ENCODE measurements at places on chromosomes 1 and 21.

- DNase-seq, result no peak
Observed at GRCh38 chr1:236228411-236228810, 53.3 kb downstream of the ERO1B start.

DNA sequence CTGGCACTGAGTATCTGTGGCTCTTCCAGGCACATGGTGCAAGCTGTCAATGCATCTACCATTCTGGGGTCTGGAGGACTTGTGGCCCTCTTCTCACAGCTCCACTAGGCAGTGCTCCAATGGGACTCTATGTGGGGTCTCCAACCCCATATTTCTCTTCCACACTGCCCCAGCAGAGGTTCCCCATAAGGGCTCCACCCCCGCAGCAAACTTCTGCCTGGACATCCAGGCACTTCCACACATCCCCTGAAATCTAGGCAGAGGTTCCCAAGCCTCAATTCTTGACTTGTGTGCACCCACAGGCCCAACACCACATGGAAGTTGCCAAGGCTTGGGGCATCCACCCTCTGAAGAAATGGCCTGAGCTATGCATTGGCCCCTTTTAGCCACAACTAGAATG lies 18.8 kb downstream of the ODF2L start:
- no peak for DNase-seq

DNA sequence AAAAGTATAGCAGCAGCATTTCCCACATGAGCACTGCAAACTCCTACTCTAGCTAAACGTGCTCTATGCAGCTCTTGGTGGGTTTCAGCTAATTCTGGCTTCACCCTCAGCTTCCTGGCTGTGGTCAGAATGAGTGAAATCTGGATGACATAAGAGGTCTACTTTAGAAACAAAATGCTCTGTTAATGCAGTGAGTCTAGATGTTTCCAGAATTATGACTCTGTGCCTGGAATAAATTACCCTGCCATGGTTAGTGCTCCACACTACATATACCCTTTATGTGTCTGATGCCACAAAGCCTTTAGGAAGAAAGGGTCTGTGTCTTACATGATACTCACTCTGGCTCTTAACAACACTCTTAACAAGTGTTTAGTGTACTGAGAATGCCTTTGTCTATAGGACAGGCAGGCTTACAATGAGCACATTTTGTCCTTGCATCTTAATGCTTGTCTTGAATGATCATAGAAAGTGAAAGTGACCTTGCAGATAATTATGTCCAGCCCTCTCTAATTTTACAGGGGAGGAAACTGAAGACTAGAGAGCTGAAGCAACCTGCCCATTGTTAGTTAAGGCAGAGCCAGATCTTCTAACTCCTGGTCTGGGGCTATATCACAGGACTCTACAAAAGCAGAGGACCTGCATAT lies 9.2 kb downstream of the S100A10 start:
- DNase-seq, result no peak

- no peak for DNase-seq
Observed at GRCh38 chr1:174580801-174581200, 133.0 kb downstream of the GPR52 start.

DNA sequence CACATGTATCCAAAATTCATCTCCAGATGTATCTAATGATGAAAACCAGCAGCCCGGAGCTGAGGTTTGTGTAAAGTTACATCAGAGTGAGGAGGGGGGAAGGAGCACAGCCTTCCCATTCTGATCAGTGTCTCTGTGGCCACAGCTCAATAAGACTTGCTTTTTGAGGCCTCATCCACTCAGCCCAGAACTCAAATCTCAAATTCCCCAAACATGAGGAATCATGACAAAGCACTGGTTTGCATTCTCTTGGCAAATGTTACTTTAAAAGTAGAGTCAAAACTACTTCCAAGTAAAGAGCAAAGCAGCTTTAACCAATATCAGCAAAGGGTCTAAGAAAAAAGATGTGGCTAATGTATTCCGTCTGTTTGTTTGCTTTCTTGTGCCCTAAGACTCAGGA lies 30.9 kb downstream of the CCN1 start:
- no peak for DNase-seq
